ENCODE measurements at places on chromosomes 6 and 20. TPM values are rescaled to one million over a fixed set of nuclear protein-coding genes. Genes with fewer than 3 reads are reported as not detected.

GRCh38 chr6:42177514-42178364 is 4.6 kb downstream of the GUCA1A start:
- DNase-seq = no peak

- no peak for DNase-seq
Measured at GRCh38 chr20:37244572-37244957, 17.0 kb downstream of the GHRH start.

DNA sequence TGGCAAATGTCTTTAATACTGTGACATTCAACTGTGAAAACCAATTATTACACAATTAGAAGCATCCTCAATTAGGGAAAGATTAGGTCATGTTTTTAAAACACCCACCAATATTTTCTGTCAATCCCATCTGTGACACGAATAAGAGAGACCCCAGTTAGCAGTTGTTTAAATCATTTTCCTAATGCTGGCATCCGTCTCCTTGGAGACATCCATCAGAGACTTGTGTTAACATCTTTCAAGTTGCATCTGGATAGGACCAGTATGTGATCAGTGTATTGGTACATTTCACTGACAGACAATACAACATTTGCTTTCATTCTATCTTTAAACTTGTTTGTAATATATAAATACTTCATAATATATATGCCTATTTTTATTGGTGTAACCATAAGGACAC is 420.7 kb upstream of the RNF217 start:
- no peak for DNase-seq

GRCh38 chr6:53133961-53134360 is 14.7 kb downstream of the GCM1 start:
- no peak for DNase-seq

- no peak for DNase-seq
Measured at GRCh38 chr20:31675828-31676608, 38.3 kb downstream of the COX4I2 start.

DNA sequence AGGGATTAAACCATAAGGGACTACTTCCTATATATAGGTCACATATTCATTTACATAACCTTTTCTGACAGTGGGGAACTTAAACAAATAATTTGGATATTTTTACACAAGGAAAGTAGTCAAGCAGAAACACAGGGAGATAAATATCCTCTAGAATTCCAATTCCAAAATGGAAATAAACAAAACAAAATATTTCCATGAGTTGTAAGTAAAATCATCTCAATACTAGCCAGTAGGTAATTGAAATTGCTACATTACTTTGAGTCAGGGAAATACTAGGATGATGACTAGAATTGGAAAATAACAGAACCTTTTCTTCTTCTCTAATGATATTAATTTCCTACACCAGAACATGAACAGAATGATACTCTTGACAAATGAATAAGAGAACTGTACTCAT is 1308.1 kb upstream of the GJE1 start:
- DNase-seq = no peak

DNA sequence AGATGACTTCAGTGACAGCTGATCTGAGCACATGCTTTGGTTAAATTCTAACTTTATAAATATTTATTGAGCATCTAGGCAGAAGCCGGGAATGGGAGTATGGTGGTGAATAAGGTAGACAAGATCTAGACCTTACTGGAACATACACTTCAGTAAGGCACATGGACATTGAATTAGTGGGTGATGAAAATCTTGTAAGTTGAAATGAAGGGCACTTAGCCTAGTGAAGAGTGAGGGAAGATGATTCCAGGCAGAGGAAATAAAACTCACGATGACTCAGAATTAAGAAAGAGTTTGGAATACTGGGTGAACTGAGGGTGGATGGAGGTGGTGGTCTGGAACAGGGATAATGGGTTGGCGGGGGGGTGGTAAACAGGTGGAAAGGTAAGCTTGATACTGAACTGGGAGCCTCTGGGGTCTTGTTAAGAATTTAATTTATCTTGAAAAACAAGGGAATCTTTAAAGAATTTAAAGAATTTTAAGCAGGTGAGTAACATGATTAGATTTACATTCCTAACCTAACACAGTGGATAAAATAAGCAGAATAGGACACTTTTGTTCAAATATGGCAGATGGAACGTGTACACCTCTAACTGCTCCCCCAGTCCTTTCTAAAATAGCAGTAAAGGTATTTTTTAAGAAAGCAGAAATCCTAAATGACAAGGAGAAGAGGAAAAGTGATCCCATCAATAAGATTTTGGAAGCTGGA is 75.2 kb upstream of the ARHGAP18 start:
- DNase-seq = no peak

DNA sequence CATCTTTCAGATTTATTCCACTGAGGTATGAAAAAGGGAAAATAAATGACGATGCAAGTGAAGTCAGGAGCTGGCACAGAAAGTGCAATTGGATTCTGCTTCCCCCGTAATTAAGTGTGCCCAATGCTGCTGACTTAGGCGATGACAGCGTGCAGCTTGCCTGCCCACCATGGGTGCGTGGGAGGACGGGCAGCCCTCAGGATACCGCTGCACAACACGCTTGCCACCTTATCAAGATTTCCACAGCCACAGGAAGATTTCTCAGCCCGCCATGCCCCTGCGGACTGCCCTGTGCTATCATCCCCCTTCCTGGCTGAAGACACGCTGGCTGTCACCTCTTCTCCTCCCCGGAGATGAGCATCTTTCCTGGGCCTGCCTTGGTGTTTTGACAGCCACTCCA is 103.3 kb upstream of the BACH2 start:
- no peak for DNase-seq

DNA sequence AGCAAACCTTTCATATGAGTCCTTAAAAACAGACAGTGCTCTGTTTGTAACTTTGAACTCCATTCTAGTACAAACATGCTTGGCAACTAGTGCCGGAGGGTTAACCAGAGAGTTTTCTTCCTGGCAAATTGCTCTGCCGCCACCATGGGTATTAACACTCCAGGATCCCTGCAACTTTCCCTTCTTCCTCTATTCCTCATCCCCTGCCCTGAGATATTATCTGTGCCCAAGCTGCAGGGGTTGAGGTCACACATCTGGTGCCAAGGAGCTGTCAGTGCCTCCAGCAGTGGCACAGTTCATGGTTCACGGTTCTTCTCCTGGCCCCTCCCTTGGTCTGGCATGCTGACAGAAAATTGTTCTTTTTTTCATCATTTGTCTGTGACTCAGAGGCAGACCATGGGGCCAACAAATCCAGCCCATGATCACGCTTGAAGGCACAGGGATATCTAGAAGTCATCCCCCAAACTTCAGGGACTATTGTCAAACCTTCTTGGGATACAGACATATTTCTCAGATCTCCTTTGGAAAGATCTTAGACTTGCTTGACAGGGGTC is 77.5 kb downstream of the ATXN1 start:
- peak; percentile 95 for DNase-seq

GRCh38 chr6:158002951-158003853 is 21.5 kb downstream of the SYNJ2 start:
- peak; percentile 71 for DNase-seq

DNA sequence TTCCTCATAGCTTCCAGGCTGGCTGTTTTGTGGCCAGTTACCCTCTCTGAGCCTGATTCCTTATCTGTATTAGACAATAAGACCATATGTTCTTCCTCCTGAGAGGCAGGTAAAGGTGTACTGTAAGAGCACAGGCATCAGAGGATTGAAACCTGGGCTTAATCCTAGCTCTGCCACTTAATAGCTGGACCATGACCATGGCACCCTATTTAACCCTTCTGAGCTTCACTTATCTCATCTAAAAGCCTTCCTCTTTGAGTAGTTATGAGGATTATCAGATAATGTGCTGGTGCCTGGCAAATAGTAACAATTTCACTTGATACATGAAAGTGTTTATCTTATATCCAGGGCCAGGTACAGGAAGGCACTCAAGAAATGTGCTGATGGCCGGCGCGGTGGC is 34.9 kb downstream of the BCL2L1 start:
- DNase-seq = no peak

DNA sequence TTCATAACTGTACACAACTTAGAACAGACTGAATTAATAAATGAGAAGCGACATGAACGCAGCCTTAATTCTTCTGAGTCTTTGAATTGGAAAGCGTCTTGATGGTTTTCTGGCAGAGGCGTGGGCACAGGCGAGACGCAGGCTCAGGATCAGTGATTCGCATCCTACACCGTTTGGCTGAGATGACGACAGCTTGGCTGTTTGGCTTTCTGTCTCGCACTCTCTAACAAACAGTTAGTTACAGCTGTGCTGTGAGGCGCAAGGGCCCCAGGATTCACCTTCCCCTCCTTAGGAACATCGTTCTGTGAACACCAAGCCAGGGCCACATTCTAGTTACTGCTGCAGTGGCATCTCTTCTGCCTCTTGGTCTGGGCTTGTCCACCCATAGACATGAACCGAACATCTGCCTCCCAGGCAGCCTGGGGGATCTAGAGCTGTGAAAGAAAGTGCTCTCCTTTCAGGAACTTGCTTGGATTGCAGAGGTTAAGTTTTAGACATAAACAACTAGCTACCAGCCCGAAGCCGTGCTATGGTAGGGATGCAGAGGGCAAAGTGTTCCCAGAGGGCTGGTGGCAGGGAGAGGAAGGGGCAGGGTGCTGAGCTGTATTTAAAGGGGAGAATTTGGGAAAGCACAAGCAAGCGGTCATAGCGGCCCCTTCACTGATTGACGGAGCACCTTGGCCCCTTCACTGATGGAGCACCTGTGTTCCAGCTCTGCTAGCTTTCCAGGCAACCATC is 49.6 kb downstream of the TCP11 start:
- no peak for DNase-seq

DNA sequence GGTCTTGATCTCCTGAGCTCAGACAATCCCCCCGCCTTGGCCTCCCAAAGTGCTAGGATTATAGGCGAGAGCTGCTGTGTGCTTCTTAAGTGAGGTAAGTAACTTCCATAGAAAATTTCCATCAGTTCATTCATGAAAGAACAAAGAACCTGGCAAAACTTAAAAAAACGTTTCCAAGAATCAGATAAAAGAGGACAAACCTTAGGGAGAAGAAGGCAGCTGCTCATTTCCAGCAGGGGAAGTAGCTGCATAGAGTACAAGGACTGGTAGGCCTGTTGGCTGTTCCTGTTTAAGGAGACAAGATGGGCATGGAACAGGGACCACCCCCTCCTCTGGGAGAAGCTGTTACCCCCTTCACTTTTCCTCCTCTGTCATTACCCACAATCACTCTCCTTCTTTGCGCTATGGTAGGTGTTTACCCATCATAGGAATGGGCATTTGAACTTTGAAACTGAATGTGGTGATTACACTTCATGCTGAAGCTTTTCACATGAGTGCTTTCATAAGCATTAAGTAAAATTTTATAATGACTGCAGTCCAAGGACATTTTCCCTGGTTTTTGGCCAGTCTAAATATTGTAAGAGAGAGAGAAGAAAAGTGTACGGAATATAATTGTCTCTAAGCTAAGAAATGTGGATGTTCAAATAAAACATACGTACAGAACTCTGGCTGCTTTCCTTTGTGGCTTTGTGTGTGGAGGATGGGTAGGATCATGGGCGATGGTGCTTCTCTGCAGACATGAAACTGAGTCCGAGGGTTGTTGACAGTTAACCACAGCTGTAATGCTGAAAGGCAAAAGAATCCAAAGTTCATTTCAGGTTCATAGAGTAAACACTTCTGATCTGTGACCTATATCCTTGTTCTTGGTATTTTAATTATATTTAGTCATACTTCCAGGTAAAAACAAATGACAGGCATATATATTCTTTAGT is 56.4 kb downstream of the CCN2 start:
- no peak for DNase-seq

- no peak for DNase-seq
Measured at GRCh38 chr20:31716818-31717477, 5.7 kb downstream of the BCL2L1 start.

- DNase-seq = no peak
Measured at GRCh38 chr6:113489952-113490746, 367.0 kb upstream of the MARCKS start.

- no peak for DNase-seq
Measured at GRCh38 chr6:145842693-145843546, 28.3 kb upstream of the FBXO30 start.

GRCh38 chr20:20488388-20488787 is 120.5 kb downstream of the INSM1 start:
- no peak for DNase-seq

GRCh38 chr6:85473748-85474147 is 23.9 kb downstream of the NT5E start:
- DNase-seq = peak; percentile 44

GRCh38 chr6:111464184-111464583 is 18.8 kb downstream of the REV3L start:
- DNase-seq = no peak

GRCh38 chr20:11136691-11137090 is 462.9 kb upstream of the JAG1 start:
- DNase-seq = no peak

- no peak for DNase-seq
Measured at GRCh38 chr6:3230256-3230882, 2.9 kb upstream of the TUBB2B start.

- no peak for DNase-seq
Measured at GRCh38 chr6:118965371-118965770, 30.4 kb upstream of the MCM9 start.

DNA sequence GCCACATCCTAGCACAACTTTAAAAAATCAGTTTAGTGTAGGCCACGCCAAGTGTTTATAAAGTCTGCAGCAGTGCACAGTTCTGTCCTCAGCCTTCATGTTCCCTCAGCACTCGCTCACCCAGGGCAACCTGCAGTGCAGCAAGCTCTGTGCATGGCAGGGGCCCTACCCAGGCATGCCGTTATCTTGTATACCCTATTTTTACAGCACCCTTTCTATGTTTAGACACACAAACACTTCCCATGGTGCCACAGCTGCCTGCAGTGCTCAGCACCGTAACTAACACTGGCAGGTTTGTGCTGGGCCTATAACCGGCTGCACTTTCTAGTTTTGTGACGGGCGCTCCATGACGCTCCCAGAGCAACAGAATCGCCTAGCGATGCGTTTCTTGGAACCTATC is 43.8 kb downstream of the ZBTB46 start:
- no peak for DNase-seq

- DNase-seq = no peak
Measured at GRCh38 chr6:100671740-100672139, 207.0 kb upstream of the SIM1 start.

- DNase-seq = peak; percentile 22
Measured at GRCh38 chr6:148831064-148831463, 84.2 kb downstream of the UST start.

GRCh38 chr6:46555129-46555528 is 63.9 kb upstream of the RCAN2 start:
- no peak for DNase-seq

GRCh38 chr6:168231393-168231957 is 88.1 kb downstream of the DACT2 start:
- no peak for DNase-seq

Gene TRMT6
- total RNA-seq = 28.2 TPM

Gene FNDC1
- total RNA-seq = 0.33 TPM

Gene ADGRF5
- total RNA-seq = not detected

Gene SFTA2
- total RNA-seq = not detected

Gene KIF13A
- total RNA-seq = 71.2 TPM

Gene CTCFL
- total RNA-seq = not detected

Gene ASIP
- total RNA-seq = not detected

Gene VPS16
- 33.5 TPM for total RNA-seq

Gene GSTA3
- not detected for total RNA-seq

Gene CST1
- total RNA-seq = not detected

Gene TBX18
- total RNA-seq = 0.19 TPM

Gene FAM162B
- not detected for total RNA-seq
